Natural killer cell (primary cell): ENCODE measurements at places on chromosomes 4 and X. TPM values are rescaled to one million over a fixed set of nuclear protein-coding genes. Genes with fewer than 3 reads are reported as not detected.

DNA sequence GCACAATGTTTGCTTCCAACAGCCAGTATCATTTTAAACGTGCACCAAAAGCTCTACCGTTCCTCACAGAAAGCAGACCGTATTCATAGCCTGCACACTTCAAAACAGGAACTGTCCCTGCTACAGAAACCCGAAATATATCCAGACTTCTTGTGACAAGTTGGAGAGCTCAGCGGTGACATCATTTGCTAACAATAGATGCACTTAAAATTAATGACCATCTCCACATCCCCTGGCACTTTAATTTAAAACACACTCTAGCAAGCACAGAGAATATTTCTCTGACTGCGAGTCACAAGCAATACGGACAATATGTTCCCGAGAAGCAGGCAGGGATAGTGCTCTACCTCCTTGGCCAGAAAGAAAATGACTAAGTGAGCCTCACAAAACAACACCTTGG is 2.5 kb downstream of the NYX start:
- peak; percentile 14 for DNase-seq

DNA sequence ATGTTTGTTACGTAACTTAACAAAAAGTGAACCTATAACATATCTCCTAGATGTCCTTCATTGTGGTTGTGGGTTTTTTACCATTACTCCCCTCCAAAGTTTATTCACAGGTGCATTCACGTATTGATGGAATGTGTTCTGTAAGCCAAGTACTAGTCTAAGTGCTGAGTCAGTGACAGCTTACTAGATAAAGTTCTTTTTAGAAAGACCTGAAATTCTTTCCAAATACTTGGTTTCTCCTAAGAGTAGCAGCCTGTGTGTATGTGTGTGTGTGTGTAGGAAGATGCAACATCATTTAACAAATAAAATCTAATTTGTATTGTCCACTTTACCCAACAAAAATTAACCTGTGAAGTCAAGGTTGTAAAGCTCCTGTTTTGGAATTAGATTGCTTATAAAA is 22.1 kb downstream of the NAP1L5 start:
- DNase-seq = no peak

DNA sequence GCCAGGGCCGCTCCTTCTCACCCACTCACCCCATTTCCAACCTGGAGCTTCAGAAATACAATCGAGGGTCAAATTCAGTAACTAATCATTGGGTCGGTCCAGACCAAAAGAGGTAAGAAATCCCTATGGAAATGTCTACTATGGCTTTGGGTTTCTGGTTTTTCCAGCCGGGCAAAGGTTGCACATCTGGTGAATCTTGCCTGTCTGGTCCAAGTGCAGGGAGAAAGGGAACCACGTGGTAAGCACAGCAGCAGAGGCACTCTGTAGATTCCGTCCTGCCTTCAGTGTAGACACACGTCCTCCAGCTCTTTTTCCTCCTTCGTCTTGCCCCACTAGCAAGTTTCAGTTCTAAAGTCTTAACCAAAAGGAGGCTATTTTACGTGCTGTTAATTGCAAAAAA is 218.0 kb upstream of the JADE1 start:
- DNase-seq = no peak

- no peak for DNase-seq
Measured at GRCh38 chr4:141246243-141246642, 25.5 kb downstream of the ZNF330 start.

DNA sequence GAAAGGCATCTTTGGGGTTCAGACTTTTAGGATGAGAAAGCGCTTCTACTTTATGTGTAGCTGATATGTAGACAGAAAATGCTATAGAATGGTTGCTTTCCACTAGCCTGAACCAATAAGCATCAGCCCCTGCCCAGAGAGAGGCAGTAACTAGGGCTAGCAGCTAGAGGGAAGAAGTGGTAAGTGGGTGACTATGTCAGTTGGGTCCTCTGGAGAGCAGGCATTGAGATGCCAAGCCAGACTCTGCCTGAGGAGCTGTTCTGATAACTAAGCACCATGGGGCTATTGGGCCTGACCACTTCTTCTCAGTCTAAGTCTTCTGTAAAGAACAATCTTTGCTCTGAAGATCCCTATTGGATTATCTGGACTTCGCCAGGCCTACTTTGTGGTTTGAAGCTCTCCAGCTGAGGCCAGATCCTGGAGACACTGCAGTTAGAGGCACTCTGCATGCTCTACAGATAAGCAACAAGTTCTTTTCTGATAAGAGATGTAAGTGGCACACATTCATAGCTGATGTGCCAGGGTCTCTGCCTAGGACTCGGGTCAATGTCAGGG is 146.1 kb downstream of the RBM46 start:
- no peak for DNase-seq

GRCh38 chrX:128634754-128635153 is 582.6 kb upstream of the ACTRT1 start:
- no peak for DNase-seq

GRCh38 chrX:153643431-153644351 is 3.3 kb upstream of the DUSP9 start:
- DNase-seq = peak; percentile 56

DNA sequence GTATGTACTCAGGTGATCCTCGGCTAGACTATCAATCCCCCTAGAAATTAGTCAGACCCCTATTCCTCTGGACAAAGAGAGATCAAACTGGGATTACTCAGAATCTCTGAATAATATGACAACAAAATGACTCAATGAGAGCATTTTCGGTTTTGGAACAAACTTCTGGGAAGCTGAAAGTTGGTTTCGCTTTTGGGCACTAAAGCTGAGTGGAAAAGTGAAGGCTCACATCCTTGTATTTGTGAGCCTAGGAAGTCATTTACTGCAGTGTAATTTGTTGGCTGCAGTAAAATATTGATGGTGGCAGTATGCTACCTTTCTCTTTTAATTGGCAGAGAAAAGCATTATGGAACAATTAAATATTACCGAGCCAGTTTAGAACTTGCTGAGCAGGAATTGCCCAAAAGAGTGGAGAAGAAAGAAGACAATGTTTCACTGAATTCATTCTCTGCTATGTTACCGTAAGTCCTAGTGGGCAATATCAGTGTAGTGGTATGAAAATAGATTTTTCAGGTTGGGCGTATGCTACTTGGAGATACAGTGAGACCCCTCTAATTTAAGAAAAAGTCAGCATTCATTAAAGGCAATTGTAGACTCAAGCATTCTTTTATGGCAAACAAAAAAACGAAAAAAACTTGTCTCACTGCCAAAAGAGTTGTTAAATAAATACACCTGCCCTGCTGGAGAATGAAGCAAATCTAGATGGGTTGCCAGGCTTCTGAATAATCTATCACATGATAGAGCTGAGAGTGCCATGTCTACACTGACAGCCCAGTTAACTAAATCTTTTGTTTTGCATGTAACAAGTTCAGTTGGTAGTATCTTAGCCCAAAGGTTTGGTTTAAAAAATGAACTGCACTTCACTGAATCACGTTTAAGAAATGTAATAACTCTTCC is 69.6 kb downstream of the AGTR2 start:
- no peak for DNase-seq

The CFAP97 gene
- total RNA-seq = 30.5 TPM

DNA sequence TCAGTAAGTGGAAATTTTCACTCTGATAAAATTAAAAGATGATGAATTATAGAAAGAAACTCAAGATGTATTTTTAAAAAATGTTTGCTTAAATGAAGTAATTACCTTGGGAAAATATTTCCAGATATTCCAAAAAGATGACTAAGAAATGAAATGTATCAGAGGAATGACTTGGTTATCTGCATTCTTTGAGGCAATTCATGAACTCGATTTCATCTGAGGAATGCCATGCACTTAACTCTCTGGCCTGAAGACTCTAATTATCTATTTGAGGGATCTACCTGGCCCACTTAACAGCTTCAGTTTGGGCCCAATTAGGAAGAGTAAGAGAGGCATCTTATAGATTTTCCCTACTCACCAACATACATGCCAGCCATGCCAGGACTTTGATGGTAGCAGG is 182.3 kb downstream of the INPP4B start:
- DNase-seq = no peak

DNA sequence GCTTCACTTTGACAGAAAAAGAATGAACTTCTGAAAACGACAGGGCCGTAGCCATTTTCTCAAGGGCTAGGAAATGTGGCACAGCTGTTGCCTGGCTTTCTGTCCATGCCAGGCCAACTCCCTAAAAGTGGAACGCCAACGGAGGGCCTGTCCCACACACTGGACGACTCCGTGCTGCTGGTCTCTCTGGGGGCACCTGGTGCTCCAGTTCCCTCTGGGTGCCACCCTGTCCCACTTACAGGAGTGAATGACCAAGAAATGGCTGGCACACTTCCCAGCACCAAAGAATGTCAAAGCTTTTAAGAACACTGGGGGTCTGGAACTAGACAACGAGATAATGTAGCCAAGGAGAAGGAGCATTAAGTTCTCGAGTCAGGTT is 40.9 kb downstream of the GATB start:
- no peak for DNase-seq

- no peak for DNase-seq
Measured at GRCh38 chrX:151153086-151153485, 23.3 kb upstream of the GPR50 start.

DNA sequence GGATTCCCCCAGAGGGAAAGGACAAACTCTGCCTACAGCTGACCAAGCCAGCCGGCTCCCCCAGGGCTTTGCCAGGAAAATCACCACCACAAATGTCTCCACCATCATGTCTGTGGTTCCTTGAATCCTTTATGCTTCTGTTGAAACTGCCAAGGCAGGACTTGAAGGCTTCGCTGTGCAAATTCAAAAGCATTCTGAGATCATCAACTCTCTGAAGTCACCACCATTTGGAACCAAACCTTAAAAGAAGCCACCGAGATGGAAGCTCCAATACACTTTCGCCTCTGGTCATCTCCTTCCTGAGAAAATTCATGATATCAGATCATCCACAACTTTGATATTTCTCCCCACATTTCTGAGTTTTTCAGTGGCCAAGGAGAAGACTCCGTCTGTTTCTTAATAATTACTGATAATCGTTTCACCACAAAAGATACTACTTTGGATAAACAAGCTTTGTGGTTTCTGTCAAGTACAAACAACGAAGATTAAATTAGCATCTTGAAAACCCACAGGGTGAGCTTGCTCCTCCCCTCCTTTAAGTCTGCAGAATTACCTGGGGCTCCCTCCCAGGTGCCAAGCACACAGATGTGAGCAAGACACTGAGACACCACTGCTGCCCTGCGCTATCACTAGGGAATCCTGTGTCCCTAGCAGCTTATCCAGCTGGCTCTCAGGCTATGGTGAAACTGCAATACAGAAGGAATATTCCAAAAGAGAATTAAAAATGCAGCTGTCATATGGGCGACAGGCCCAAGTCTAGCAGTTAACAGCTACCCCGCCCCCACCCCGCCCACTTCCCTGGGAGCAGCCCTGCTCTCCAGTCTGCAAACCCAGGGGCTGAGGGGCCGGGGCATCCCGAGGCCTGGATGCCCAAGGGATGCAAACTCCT is 125.0 kb upstream of the TBL1X start:
- DNase-seq = peak; percentile 66

DNA sequence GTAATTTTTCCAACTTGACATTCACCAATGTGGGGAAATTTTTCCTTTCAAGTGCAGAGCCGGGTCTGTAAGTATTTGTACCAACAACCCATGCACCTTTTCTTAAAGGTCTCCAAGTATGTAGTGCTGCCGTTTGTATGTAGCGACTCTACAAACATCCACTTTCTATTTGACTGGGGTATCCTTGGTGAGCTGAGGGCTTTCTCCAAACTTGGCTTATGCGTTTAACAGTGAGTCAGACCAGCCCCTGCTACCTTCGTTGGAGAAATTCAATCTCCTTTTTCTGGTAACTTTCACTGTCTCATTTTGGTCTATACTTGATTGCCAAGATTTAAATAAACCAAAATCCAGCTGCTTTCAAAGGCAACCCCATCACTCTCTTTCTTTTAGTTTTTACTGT is 34.9 kb downstream of the MGST2 start:
- DNase-seq = no peak

DNA sequence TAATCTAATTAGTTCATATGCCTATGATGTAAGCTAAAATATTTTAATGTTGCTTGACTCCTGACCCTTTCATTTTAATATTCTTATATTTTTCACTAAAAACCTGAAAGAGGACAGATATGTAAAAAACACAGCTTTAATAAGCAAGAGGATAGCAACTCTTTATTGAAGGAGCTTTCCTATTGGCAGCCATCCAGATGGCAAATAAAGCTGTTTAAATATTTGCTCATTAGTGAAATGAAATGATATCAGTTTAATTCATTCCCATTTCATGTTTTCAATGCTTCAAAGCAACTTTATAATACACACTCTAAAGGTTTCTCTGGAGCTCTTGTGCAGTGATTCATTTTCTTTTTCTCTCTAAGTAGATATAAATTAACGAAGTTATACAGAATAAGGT is 473.4 kb downstream of the PCDH7 start:
- DNase-seq = no peak
